Effector CD4-positive, alpha-beta T cell (primary cell): ENCODE measurements at places on chromosomes 4 and X.

- no peak for DNase-seq
These were observed 624.2 kb downstream of the PCDH18 start for GRCh38 chr4:136908122-136908521.

GRCh38 chr4:42428036-42428435, 30.7 kb downstream of the SHISA3 start:
- DNase-seq: no peak

DNA sequence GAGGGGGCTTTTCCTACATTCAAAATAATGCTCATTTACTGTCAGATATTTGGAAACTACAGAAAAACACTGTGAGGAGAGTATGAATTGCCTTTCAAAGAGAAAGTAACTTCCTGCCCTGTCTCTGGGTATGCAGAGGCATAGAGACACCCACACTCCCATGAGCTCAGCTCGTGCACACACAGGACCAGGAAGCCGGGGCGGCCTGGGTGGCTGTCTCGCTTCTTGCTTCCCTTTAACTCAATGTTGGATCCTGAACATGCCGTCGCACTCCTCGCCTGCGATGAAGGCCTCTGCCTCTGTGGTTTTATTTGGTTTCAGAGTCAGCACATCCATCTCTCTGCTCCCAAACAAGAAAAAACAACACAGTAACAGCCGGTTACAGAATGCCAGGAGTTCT, 40.1 kb upstream of the GPR78 start:
- no peak for DNase-seq

GRCh38 chr4:151690876-151691275, 69.9 kb downstream of the GATB start:
- DNase-seq: no peak

DNA sequence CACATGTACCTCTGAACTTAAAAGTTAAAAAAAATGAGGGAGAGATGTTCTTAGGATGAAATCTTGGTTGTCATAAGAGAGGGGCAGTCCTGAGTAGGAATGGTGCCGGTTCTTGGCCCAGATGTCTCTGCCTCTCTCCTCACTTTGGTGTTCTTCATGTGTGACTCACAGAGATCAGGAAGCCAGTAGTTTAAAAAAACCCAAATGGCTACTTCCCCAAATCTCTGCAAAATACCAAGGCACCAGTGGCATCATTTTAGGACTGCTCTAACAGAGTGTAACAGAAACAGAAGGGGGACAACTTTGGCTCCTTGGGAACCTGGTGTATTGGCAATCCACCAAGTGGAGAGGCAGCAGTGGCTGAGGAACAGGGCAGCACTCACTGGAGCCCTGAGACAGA, 116.8 kb downstream of the SCD5 start:
- DNase-seq: no peak

GRCh38 chrX:30513284-30513683, 64.3 kb downstream of the TASL start:
- DNase-seq: no peak

GRCh38 chrX:153469811-153470410, 465 bp downstream of the HAUS7 start:
- DNase-seq: peak; percentile 32

DNA sequence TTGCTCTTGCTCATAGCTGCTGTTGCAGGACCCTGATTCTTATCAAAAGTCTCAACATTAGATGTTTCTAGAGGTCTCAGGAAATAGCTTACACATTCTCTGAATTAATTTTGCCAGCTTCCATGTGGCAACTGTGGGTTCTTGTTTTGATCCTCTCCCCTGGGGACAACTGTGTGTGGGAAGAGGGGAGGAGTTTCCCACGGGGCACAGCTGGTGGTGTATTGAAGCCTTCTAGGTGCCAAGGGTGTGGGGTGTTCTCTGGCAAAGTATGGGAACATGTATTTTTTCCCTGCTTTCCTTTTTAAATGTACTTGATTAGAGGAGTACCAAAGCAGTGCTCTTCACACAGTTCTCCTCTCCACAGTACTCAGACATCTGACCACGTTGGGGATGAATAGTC, 212.7 kb downstream of the RPA4 start:
- no peak for DNase-seq

DNA sequence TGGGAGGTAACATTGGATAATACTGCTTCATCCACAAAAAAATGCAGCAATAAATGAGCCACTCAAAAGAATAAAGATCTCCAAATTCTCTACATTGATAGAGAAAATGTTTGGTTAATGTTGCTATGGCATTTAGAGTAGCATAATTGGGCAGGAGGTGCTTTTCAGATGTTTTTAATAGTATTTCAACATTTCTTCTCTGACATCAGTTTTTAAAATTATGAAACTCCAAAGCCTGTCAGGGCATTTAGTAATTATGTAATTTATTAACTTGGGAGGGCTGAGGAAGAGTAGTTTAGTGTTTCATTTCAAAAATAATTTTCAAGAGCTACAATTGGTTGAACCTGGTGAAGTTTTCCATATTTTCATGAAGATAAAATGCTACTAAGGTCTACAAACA, 211.3 kb upstream of the INTU start:
- no peak for DNase-seq

DNA sequence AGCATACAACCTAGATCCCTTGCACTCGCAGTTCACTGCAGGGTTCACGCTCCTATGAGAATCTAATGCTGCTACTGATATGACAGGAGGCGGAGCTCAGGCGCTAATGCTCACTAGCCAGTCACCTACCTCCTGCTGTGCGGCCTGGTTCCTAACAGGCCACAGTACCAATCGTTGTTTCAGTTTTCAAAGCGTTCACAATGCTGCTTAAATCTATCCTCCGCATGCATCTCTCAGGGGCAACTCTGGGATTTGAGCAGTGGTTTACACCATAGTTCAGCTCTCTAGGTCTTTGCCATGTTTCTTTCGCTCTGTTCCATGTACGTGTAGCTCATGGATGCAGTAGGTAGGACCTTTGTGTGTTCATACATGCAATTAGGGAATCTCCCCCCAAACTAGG, 47.2 kb downstream of the CLOCK start:
- DNase-seq: no peak

GRCh38 chr4:5036239-5036638, 15.0 kb upstream of the STK32B start:
- no peak for DNase-seq

DNA sequence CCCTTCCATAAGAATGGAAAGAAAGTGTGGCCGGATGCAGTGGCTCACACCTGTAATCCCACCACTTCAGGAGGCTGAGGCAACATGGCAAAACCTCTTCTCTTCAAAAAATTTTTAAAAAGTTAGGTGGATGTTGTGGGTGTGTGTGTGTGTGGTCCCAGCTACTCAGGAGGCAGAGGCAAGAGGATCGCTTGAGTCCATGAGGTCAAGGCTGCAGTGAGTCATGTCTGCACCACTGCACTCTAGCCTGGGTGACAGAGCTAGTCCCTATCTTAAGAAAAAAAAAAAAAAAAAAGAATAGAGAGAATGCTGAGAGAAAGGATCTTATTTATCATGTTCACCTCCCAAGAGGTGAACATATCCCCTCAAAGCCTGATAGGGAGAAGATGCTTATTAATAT, 492.1 kb upstream of the SMIM31 start:
- DNase-seq: no peak

- DNase-seq: no peak
These were observed 2.7 kb upstream of the WDR45 start for GRCh38 chrX:49082271-49082871.

GRCh38 chrX:114152801-114153200, 431.1 kb upstream of the HTR2C start:
- DNase-seq: no peak
